ENCODE measurements at places on chromosomes 2 and 18. TPM values are rescaled to one million over a fixed set of nuclear protein-coding genes. Genes with fewer than 3 reads are reported as not detected.

- no peaks in the 10 kb centered on the region for H3K4me1 ChIP-seq
- no peaks in the 10 kb centered on the region for H3K36me3 ChIP-seq
- DNase-seq, result no peak
- H3K4me3 ChIP-seq, result no peak overlapping the region
- no peaks in the 10 kb centered on the region for H3K27me3 ChIP-seq
Observed at GRCh38 chr2:44623622-44624351, 262.0 kb downstream of the CAMKMT start.

Gene MEP1B
- polyA plus RNA-seq, result 0.14 TPM

GRCh38 chr2:68385220-68385906, 20.3 kb downstream of the PLEK start:
- no peak overlapping the region for H3K27ac ChIP-seq
- DNase-seq, result no peak
- H3K27me3 ChIP-seq, result no peaks in the 10 kb centered on the region
- peaks cover 11% of the 10 kb centered on the region for H3K4me1 ChIP-seq
- no peak overlapping the region for H3K4me3 ChIP-seq
- no peaks in the 10 kb centered on the region for H3K36me3 ChIP-seq

- DNase-seq, result no peak
- H3K36me3 ChIP-seq, result peaks cover 10% of the 10 kb centered on the region
- no peaks in the 10 kb centered on the region for H3K27me3 ChIP-seq
- no peak overlapping the region for H3K4me3 ChIP-seq
- no peak overlapping the region for H3K27ac ChIP-seq
- peaks cover 13% of the 10 kb centered on the region for H3K4me1 ChIP-seq
Observed at GRCh38 chr2:119293900-119294299, 70.3 kb downstream of the STEAP3 start.
